Sigmoid colon (tissue), 7 donors: ENCODE measurements at places on chromosomes 2 and 18.

DNA sequence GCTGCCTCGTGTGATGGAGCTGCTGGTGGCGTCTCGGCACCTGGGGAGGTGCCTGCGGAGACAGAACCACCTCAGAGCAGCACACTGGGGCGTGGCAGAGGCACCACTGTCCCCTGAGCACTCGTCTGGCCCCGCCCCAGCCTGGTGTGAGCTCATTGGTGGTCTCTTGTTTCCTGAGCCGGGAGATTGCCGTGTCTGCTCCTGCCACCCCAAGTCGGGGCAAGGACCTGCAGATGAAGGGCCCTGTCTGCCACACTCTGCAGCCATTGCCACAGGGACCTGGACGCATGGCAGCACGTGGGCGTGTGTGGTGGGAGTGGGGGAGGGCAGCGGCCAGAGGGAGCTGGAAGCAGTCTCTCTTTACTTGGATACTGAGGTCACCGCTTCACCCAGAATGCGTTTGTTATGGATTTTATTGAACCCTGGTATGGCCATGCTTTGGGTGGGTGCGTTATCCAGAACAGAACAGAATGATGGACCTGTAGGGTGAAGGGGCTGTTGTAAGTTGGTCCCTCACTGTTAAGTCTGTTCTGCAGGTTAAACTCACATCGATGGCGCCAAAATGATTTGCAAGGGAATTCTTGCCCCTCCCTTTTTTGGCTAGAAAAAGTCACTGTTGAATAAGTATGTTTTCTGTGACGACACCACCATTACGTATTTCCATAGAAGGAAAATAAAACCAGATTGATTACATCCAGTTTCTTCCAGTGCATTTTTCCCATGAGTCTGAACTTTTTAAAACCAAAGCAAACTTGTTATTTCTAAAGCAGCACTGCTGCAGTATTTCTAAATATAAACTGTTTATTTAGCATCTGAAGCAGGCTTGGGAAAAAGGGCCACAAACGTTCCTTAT, 92.0 kb downstream of the USP40 start:
- DNase-seq = no peak

DNA sequence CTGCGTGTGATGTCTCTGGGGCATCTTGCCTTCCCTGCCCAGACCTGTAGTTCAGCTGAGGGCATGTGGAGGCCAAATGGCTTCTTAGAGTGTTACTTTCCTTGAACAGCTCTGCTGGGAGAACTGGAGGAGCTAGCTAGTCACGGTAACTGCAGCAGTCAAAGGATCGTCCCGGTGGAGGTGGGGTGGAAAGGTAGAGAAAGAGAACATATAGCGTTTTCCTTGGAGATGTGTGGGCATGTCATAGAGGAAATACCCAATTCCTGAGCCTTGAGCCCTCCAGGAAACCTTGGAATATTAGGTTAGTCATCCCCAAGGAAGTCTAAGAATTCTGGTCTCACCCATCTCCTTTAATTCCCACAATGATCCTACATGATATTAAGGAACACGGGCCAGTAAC, 33.5 kb upstream of the IL37 start:
- no peak for DNase-seq

DNA sequence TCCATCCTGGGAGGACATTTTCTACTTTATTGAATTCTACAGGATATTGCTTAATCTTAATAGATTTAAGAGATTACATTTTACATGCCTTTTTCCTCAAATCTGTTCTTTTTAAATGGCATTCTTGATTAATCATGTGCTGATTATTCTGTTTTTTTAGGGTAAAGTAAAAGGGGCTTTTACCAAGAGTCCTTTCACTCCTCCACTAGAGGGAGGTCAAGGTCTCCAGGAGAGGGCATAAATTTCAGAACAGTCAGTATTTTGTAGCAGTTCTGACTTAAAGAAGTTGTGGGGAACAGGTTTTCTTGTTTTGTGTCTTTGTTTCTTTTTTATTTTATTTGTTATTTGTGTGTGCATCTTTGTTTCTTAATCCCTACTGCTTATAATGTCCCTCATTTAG, 25.4 kb downstream of the WDR75 start:
- no peak for DNase-seq

- no peak for DNase-seq
These were observed 986.5 kb downstream of the TDRD15 start for GRCh38 chr2:22110244-22110651.

GRCh38 chr2:50492477-50492851, 539.5 kb downstream of the NRXN1 start:
- DNase-seq = peak; percentile 56

DNA sequence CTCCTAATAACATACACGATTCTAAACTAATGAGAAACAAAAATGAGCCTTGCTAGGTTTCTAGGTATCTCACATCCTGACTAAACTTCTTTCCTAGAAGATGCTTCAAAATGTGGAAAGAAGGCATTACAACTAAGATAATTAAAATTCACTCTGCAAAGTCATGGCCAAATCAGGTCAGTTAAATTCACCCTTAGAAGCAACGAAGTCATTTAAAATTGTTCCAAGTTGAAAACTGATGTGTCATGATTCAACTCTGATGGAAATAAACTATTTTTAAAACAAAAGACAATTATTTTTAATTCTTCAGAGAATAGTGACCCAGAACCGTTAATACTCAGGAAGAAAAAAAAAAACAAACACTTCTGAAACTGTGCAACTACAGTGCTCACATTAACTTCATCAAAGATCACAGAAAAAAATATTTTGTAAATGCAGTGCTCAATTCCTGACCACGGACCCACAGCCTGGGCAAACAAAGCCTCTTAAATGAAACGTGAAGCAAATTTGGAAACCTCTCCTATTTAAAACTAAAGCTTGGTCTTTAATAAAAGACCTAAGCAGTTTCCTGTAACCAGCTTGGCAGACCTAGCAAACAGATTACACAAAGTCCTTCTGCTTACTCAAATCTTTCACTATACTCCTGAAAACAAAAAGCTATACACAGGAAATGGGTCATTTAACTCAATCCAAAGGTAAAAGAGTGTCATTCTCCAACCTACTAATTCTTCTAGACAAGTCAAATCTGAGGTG, 39.0 kb downstream of the CHN1 start:
- no peak for DNase-seq

- no peak for DNase-seq
These were observed 51.2 kb downstream of the SDC1 start for GRCh38 chr2:20173496-20174402.

DNA sequence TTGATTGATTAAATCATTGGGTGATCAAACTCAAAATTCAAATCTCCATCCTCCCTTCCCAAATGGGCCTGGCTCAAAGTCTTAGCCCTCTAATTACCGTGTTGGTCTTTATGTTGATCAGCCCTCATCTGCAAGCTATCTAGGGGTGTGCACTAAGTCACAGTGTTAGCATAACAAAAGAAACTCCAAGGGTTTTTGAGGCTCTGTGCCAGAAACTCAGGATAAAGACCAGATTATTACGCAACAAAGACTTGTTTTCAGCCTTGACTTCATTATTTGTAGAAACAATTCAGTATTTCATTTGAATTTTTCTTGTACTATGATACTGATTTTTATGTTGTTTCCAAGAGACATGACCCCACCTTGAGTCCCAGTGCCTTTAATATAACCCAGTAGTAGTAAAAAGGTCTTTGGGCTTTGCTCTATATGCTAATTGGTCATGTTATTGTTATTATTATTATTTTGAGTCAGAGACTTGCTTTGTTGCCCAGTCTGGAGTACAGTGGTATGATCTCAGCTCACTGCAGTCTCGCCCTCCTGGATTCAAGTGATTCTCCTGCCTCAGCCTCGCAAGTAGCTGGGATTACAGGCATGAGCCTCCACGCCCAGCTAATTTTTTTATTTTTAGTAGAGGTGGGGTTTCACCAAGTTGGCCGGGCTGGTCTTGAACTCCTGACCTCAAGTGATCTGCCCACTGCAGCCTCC, 13.9 kb downstream of the PSMD14 start:
- DNase-seq = no peak

DNA sequence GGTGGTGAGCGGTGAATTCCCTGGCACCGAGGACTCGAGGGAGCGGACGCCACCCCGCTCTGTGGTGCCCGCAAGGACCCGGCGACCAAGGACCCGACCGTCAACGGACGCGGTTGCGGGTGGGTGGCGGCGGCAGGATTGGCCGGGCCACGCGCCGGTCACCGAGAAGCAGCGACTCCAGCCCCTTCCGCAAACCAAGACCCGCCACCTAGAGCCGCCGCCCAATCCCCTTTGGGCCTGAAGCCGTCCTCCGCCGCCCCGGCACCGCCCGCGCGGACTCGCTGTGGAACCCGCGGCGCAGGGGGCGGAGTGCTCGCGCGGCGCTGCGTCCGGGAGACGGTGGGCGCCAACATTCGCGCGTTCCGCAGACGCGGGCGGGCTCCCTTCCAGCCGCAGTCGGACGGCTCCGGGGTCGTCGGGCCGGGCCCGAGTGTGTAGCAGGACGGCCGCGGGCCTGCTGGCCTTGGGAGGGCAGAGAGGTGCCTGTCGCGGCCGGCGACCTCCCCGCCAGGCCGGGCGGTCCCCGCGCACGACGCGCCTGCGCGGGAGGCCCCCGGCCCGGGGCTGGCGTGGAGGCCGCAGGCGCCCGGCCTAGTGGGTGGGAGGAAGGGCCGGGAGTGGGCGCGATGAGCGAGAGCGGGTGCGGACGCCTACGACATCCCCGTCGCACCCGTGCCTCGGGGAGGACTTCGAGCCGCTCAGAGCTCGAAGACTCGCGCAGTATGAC, at the start of the genes FAM228B and PFN4:
Gene FAM228B, plus strand, starts transcription at position 275 of the 727 bp plus-strand sequence. CDS start 893 bp downstream, outside the sequence.
Gene PFN4, minus strand, starts transcription at position 140 of the 727 bp plus-strand sequence. CDS start 799 bp downstream, outside the sequence.
- peak; percentile 95 for DNase-seq

DNA sequence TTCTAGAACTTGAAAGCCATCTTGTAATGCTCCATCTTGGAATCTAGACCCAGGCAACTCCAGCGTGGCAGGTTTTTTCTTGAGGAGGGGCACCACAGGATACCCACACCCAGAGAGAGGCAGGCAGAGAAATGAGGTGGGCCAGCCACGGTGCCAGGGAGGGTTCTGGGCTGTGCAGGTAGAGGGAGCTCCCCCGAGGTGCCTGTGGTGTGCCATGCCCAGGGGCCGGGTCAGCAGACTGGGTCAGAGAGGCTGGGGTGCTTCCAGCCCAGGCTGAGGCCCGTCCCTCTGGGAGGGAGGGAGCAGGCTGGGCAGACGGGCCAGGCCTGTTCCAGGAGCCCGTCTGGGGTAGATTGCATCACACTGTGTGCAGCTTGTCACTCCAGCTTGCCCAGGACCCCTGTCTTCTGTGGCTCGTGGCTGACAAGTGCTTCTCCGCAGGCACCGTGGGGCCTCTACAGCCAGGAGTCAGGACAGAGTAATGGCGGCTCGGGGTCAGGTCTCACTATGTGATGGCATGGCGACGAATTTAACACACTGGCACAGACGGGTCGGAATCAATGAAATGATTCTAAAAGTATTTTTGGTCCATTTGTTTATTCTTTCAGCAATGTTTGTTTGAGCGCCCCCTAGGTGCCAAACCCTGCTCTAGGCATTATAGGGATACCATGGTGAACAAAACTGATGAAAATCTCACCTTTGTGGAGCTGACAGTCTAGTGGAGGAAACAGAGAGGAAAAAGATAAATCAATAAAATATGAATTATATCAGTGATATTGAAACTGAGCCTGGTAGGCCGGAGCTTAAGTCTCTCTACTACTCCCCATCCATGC, 144.0 kb downstream of the ACOXL start:
- DNase-seq = no peak
